KBM-7 (cell line): ENCODE measurements at places on chromosomes 2 and 18.

DNA sequence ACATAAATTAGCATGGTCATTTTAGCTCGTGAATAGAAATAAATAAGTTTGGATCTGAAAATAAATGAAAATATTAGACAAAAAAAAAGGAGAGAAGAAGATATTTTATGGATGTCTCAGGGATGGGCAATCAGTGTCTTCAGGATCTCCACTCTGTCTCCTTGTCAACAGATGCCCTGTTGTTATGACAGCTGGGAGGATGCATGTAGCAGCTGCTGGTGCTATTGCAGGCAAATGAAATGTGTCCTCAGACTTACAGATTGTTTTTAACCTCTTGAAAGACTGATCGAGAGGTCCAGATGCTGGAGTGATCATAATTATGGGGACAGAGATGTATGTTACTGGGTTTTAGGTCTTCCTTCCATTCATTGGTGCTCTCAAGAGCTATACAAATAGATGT, 24.7 kb upstream of the ARL4C start:
- DNase-seq: no peak

DNA sequence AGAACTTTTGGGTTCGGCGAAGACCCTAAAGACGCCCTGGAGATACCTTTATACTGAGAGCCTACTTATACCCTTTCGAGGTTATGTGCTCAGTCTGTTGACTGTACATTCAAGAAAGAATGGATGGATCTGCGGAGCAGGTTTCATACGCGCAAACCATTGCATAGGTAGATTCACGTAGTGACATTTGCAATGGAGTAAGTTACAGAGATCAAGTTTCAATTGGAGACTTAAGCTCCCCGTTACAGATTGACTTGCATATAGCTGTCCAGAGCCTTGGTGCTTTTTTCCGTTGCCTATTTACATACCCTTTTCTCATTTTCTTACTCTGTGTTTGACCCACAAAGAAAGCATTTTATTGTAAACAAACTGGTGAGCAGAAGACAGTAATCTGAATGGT, 923 bp downstream of the PSMD1 start:
- no peak for DNase-seq

- DNase-seq: peak; percentile 45
These were observed 62.0 kb upstream of the MRPS9 start for GRCh38 chr2:104975851-104976250.

- DNase-seq: no peak
These were observed 33.6 kb downstream of the HJURP start for GRCh38 chr2:233820774-233821105.

DNA sequence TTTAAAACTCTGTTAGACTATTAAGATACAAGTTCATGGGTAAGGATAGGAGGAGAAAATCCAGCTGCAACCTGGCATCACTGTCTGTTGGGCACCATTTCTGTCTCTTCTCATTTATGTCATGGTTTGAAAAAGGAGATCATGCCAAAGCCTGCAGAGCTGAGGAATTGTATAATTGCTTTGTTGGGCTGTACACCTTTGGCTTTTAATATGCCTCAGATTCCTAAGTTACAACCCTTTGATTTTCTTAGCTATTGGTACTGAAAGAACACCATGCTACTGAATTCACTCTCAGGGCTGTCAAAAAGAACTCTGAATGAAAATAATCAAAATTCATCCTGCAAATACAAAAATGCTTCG, 174.3 kb downstream of the ACKR3 start:
- DNase-seq: no peak

- no peak for DNase-seq
These were observed 360.9 kb downstream of the ERBB4 start for GRCh38 chr2:212177724-212178123.

DNA sequence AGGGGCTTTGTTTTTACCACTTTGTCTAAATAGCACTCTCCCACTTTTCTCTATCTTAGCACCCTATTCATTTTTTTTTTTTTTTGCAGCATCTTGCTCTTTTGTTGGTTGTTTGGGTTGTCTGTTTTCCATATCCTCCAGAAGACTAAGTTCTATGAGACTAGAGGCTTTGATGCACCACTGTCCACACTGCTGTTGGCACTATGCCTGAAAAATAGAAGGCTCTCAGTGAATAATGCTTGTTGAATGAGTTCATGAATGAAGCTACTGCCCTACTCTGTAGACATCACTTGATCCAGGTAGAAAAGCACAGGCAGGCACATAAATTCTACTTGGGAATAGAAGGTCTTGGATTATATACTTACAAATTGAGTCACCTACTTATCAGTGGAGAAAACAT, 7.3 kb downstream of the IL1A start:
- DNase-seq: no peak

DNA sequence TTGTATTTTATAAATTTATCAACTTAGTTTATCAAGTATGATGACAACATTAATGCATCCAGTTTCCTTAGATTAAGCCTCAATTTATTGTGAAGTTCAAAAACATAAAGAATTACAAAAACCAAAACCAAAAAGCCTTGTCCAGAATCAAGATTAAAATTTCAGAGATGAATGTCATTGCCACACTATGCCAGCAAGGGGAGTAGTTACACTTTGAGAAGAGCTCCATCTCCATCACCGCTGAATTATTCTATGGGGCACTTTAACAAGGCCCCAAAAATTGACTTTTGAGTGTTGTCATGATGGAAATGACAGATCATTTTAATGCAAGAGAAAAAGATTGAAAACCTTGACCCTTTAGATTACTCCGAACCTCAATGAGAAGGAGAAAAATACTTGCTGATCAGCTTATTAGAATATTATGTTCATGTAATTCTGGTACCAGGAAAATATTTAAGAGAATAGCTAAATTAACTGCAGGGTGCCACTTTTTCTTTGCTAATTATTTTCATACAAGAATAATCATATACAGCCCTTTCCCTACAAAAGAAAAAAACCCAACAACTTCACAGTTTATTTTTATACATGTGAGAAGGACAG, 152.5 kb upstream of the AQP4 start:
- peak; percentile 3 for DNase-seq

- peak; percentile 61 for DNase-seq
These were observed 36.9 kb upstream of the PTMA start for GRCh38 chr2:231671270-231672050.

DNA sequence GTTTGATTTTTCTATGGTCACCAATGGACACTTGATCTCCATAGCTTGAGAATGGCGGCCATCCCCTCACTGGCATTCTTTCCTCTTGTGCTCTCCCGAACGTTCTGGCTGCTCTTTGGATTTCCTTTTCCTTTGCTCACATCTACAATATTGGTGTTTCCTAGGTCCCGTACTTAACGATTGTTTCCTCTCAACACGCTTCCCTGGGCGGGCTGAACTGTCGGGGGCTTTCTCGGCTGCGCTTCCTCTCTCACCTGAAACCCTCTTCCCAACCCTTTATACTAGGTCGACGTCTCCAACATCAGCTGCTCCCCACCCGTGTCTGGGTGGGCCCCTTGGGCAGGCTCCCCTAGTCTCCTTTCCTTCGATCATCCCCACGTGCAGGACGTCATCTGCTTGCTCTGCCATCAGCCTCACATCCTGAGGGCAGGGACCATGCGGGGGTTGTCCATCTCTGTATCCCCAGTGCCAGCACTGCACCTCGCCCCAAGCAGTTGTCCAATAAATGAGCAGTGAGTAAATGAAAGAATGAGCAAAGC, 634 bp upstream of the DIS3L2 start:
- DNase-seq: no peak

- peak; percentile 27 for DNase-seq
These were observed 239.0 kb downstream of the CCDC178 start for GRCh38 chr18:33201509-33201926.

GRCh38 chr2:192007581-192008228, 160.8 kb upstream of the CAVIN2 start:
- DNase-seq: no peak

DNA sequence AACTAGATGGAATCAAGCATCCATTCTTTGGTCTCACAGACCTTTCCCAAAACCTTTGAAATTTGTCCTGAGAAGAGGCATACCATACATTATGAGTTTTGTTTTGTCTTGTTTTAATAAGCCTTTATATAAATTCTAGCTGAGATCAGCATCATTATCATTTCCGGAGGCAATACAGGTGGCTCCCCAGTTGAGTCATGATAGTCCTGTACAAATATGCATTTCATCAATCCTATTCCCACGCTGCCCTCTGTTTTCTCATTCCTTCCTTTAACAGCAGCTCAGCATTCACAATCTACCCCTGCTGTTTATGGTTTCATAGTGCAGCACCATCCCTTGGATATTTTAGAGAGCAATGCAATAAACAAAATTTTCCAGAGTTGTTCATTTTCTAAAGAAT, 216.7 kb downstream of the TXNL1 start:
- DNase-seq: no peak

DNA sequence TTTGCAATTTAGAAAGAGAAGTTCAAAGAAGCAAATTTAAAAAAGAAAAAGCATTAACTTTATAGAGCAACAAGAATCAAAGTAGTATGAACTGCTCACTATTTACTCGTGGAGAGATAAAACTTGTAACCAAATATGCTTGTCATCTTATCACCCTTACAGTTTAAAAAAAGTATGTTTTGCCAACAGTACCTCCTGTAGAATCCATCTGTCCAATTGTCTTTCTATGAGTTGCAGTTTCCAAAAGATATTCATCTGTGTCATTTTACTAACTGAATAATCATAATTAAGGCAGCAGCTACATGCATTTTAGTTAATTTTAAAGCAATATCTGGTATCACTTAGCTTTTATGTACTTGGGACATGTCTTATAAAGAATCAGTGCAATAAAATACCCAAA, 1112.3 kb downstream of the DSC3 start:
- DNase-seq: no peak

GRCh38 chr18:10453806-10454680, at the start of gene APCDD1:
TSS of gene APCDD1 (plus strand) at chr18:10454635. CDS start at chr18:10454982, 347 bp downstream.
- no peak for DNase-seq

DNA sequence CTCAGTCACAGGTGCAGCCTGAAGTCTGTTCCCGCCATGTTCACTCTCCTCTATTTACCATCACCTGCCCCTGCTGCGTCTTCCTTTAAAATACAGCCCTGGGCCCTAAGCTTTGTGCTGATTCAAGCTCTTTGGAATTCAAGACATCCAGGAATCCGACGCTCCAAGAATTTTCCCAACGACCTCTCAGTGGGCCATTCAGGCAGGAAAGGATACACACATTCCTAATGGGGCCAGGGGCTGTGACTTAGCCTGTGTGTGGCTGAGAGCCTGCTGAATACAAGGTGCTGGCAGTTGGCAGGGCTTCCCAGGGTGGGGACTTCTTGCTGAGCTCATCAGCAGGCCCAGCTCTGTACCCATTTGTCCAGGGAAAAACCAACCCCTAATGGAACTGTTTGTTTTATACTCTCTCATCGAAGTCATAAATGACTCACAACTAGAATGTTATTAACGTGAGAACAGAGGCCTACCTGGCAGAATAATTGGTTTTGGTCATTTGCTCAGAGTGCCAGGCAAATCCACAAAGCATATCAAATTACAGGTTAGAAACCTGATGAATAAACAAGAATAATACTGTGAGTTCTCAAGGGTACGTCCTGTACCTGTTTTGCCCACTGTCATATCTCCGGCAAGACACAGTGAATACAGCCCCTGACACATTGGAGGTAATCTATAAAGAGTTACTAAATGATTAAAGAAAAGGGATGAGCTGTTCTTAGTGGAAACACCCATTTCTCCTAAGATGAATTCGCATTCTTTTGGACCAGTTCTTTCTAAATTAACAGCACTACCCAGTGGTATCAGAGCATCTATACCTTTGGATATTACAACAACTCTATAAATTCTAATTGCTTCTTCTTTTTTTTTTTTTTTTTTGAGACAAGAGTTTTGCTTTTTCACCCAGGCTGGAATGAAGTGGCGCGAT, 12.6 kb upstream of the KCMF1 start:
- no peak for DNase-seq

DNA sequence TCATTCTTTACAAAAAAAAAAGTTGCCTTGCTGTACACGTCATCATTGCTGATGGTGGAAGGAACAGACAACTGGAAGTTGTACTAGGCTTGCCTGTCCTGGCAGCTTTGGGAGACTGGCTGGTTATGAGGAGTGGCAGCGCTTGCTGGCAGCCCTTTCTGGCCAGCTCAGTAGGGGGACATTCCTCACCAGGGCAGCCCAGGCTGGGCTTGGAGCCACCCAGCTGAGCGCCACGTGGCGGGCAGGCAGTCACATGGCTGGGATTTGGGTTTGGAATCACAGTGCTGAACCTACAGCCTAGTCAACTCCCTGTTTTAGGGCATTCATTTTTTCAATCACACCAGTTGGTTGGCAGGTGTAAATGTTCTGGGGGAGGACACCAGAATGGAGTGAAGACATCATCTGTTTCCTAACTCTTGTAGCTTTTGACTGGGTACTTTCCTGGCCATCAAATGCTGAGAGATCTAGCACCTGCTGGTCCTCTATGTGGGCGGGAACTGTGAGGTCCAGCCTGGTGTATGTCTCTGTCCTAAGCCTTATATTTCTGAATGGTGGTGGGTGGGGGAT, 139.3 kb downstream of the SETBP1 start:
- no peak for DNase-seq

- DNase-seq: peak; percentile 69
These were observed 6.3 kb downstream of the B3GNT2 start for GRCh38 chr2:62202019-62202722.

GRCh38 chr2:29447513-29447912, 332.3 kb downstream of the CLIP4 start:
- no peak for DNase-seq

GRCh38 chr2:11465485-11466306, at the start of gene E2F6:
TSS of gene E2F6 (minus strand) at chr2:11466161. CDS start at chr2:11465879, 282 bp downstream.
- DNase-seq: peak; percentile 95

DNA sequence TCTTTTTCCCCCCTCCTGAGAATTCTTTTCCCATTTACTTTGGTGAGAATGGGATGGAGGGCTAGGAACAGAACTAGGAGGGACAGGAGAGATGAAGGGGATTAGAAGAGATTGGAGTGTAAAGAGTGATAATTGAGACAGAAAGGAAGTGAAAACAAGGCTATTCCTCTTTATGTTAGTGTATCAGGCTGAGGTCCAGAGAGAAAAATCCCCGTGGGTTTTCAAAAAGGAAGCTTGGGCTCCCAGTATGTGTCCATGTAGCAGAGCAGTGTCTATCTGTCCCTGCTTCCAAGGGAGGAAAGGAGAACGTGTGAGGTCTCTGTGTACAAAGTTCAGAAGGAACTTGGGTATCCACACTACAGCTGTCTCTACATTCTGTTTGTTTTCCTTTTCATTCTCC, 59.9 kb upstream of the KCNE4 start:
- no peak for DNase-seq

DNA sequence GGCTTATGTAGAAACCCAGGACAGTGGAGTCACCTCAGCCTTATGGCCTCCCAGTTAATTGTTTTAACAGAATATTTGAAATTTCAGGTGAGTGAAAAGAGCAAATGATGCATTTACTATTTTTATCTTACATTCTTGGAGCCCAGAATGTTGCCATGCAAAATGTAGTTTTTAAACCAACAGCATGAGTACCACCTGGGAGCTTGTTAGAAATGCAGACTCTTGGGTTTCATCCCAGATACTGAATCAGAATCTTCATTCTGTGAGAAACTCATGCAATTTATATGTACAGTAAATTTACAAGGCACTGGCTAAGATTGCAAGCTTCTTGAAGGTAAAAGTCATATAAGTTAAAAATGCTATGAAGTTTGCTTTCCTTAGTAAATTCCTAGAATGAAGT, 654.5 kb upstream of the CDH2 start:
- no peak for DNase-seq
